Left lung (tissue), 14 donors: ENCODE measurements at places on chromosomes 3 and 15.

DNA sequence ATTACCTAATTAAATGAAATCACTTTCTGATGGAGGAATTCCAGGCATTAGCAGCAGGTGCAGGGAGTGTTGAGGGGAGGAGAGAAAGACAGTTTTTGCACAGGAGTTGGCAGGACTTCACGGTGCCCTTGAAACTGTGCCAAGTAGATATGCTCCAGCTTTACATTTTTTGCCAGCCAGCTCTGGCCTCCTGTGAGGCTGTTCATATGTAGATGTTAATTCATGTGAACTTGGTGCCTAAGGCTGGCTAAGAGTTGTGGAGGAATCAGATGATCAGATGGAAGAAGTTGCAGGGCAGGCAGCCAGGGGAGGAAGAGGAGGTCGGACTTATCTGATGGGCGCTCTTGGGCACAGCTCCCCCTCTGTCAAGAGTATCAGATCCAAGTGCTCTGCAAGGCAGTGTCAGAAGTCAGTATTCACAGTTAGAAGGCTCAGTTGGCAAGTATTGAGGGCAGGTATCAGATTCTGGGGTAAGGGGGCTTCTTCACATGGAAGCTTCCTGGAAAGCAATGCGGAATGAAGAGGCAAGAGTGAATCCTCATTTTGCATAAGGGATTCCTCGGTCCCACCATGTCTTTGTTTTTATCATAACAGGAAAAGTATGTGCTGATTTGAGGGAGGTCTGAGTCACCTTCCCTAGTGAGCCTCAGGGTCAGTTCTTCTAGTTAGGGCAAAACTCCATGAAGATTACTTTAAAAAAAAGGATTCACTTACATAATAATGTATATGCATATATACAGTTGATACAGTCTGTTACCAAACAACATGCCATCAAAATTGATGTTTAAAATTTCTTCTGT, 172.6 kb upstream of the UMPS start:
- no peak for DNase-seq

- no peaks in the 10 kb centered on the region for H3K36me3 ChIP-seq
- DNase-seq = no peak
- H3K4me3 ChIP-seq = no peak overlapping the region
- no peaks in the 10 kb centered on the region for H3K27me3 ChIP-seq
- H3K4me1 ChIP-seq = no peaks in the 10 kb centered on the region
These were observed 243.9 kb downstream of the MEIS2 start for GRCh38 chr15:36856339-36856973.

- H3K27ac ChIP-seq = peak overlapping the region; percentile 64
- H3K27me3 ChIP-seq = no peaks in the 10 kb centered on the region
- no peaks in the 10 kb centered on the region for H3K36me3 ChIP-seq
These were observed 11.6 kb upstream of the DLL4 start for GRCh38 chr15:40917585-40917984.

DNA sequence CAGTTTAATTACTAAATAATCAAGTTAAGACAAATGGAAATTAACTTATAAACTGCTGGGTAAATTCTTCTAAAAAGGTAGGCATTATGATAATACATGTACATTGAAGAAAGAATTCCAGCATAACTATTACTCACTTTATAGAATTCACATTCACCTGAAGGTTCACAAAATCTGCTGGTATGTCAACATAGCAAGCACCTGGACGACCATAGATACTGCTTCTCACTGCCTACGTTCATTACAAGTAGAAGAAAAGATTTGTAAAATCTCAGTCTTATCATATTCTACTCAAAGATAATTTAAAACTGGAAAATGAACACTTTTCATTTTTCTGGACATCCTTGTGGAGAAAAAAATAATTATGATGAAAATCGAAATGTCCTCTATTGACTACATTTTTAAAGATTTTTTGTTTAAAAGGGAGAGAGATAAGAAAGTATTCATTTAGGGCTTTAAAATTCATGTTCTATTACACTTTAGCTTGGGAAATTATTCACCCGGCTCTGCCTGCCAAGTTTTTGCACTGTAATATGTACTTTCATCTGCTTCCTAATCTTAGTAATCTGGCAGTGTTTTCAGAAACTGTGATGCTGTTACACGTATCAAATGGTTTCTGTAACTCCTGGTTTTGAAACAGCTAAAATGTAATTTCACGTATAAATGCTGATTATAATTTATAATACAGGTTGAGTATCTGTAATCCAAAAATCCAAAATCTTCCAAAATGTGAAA, 16.1 kb downstream of the HACL1 start:
- H3K36me3 ChIP-seq = no peaks in the 10 kb centered on the region
- no peaks in the 10 kb centered on the region for H3K27me3 ChIP-seq
- H3K4me3 ChIP-seq = no peak overlapping the region
- no peaks in the 10 kb centered on the region for H3K4me1 ChIP-seq
- peak; percentile 9 for DNase-seq

GRCh38 chr3:71801986-71802385, 17.0 kb upstream of the PROK2 start:
- peaks cover 31% of the 10 kb centered on the region for H3K27me3 ChIP-seq
- no peak overlapping the region for H3K4me3 ChIP-seq
- H3K27ac ChIP-seq = no peak overlapping the region
- H3K36me3 ChIP-seq = no peaks in the 10 kb centered on the region
- H3K4me1 ChIP-seq = no peaks in the 10 kb centered on the region
- DNase-seq = no peak

DNA sequence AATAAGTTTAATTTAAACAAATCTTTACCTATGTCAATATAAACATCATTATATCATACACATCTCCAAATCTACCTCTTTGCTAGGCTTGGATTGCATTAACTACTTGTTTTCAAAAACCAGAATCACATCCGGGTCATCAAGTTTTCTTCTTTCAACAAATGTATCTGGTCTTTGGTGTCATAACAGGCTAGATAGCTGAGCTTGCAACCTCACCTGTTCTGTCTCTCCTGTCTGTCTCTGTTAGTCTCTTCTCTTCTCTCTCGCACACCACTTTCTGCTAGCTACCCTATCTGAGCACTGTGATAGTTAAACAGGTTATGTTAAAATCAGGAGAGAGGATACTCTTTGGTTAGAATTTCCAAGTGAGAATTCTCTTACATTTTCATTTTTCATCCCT, 6.7 kb downstream of the FOXB1 start:
- peaks cover 82% of the 10 kb centered on the region for H3K27me3 ChIP-seq
- no peak overlapping the region for H3K4me3 ChIP-seq
- no peak overlapping the region for H3K27ac ChIP-seq
- no peaks in the 10 kb centered on the region for H3K36me3 ChIP-seq
- DNase-seq = no peak

DNA sequence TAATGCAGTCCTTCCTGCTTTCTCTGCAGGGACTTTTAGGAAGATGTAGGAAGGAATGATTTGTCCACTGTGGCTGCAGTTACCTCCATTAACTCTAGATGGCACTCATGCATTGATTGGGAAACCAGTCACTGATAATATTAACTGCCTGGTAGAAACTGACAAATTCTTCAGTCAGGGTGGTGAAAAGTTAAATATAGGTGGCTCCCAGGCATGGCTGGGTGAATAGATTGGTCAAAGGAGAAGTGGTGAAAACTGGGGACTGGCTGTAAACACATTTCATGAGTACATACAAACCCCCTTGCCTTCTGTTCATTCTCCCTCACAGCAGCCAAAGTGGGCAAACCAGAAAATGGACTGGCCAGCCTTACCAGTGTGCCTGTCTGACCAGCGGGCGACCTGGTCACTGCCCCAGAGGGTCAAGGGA, 333.4 kb downstream of the THSD4 start:
- H3K27ac ChIP-seq = no peak overlapping the region
- DNase-seq = peak; percentile 59
- no peaks in the 10 kb centered on the region for H3K36me3 ChIP-seq
- no peak overlapping the region for H3K4me3 ChIP-seq
- H3K27me3 ChIP-seq = no peaks in the 10 kb centered on the region

DNA sequence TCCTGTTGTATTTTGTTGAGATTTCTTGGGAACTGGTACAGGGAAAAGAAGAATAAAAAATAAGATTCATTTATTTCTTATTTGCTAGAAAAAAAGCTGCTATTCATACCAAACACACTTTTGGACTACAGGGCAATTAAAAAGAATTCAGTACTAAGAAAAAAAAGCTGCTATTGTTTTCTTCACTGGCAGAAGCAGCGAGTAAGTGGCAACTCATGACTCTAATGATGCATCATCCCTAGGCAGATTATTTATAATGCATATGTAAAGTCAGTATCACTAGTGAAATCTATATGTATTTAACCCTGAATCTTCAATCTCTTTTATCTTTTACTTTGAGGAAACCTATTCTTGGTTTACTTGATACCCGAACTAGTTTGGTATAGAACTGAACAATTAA, 15.2 kb downstream of the PFN2 start:
- H3K4me1 ChIP-seq = no peaks in the 10 kb centered on the region
- no peak for DNase-seq
- H3K27ac ChIP-seq = no peak overlapping the region
- no peak overlapping the region for H3K4me3 ChIP-seq

DNA sequence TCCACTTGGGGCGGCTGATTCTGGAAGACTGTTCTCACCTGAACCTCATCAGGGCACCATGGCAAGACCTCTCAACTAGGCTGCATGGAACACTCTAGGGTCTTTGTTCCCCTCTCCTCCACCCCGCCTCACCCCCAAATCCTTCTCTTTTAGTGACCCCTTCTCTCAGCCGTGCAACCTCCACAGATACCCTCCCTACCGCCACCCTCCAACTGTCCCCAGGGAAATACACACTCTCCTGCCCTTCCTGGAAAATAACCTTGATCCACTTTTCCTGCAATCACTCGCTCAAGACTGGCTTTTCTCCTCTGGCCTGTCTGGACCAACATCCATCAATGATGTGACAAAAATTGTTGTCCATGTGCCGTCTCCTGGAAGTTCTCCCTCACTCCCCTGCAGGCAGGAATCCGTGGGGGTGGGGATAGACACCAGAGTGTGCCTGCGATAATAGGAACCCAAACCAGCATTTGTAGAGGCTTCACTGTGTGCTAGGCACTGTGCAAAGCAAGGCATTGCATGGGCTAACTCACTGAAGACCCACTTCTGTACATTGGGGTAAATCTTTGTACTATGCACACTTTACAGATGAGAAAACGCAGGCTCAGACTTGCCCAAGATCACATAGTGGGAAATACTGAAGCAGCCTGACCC, 160.1 kb upstream of the UBE2E1 start:
- no peak overlapping the region for H3K4me3 ChIP-seq
- no peak for DNase-seq
- no peak overlapping the region for H3K27ac ChIP-seq
- H3K4me1 ChIP-seq = no peaks in the 10 kb centered on the region
